ENCODE measurements at places on chromosomes 4 and X.

DNA sequence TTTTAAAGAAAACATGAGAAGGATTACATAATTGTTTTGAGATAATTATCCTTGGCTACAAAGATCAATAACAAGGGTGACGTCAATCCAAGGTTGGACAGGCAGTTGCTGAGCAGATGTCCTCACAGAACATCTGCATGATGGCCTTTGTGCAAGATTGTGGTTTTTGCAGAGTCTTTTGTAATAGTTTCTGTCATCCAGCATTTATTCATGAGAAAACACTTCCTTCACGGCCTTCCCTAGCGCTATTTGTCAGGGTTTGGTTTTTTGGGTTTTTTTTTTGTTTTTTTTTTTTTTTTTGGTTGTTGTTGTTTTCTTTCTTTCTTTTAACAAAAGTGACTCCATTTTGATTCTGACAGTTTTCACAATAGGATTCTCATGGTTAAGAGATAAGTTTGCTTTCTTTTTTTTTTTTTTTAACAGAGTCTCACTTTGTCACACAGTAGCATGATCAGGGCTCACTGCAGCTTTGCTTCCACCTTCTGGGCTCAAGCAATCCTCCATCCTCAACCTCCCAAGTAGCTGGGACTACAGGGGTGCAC is 31.5 kb upstream of the ELF2 start:
- peak; percentile 88 for DNase-seq

- peak; percentile 6 for DNase-seq
These were observed 112.1 kb upstream of the GPC4 start for GRCh38 chrX:133527415-133527814.

GRCh38 chr4:137558951-137559350 is 26.7 kb upstream of the PCDH18 start:
- DNase-seq: no peak

DNA sequence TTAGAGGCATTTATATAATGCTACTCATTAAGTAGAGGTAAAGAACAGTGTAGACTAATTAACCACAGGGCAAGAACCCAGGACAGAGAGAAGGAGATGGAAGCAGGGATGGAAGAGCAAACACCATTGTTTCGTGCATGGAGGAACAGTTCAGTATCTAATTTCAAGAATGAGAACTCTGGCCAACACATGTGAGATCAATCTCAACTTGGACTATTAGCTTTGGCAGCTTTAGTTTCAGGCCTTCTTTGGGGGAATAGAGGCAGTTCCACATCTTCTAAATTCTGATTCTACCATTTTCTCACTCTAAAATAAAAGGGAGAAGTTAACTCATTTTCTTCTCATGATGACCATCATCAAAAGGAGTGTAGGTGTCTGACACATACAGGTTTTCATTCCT is 207.0 kb downstream of the LDB2 start:
- DNase-seq: no peak

- peak; percentile 58 for DNase-seq
These were observed 214.2 kb downstream of the RELL1 start for GRCh38 chr4:37471971-37472370.

GRCh38 chr4:1763070-1763549 is 30.0 kb upstream of the FGFR3 start:
- no peak for DNase-seq

GRCh38 chr4:161376275-161376674 is 787.5 kb downstream of the FSTL5 start:
- no peak for DNase-seq

GRCh38 chrX:155865193-155865592 is 16.0 kb upstream of the VAMP7 start:
- no peak for DNase-seq

GRCh38 chr4:25843340-25844097 is 19.3 kb downstream of the SEL1L3 start:
- peak; percentile 60 for DNase-seq

GRCh38 chrX:139267851-139268250 is 262.7 kb upstream of the F9 start:
- DNase-seq: no peak
